DMS79 treated with DMSO at 0.1 percent for 48 hours (cell line): ENCODE measurements at places on chromosomes 6 and 20.

GRCh38 chr6:116568821-116569755, 2.2 kb upstream of the RWDD1 start:
- no peak for DNase-seq

DNA sequence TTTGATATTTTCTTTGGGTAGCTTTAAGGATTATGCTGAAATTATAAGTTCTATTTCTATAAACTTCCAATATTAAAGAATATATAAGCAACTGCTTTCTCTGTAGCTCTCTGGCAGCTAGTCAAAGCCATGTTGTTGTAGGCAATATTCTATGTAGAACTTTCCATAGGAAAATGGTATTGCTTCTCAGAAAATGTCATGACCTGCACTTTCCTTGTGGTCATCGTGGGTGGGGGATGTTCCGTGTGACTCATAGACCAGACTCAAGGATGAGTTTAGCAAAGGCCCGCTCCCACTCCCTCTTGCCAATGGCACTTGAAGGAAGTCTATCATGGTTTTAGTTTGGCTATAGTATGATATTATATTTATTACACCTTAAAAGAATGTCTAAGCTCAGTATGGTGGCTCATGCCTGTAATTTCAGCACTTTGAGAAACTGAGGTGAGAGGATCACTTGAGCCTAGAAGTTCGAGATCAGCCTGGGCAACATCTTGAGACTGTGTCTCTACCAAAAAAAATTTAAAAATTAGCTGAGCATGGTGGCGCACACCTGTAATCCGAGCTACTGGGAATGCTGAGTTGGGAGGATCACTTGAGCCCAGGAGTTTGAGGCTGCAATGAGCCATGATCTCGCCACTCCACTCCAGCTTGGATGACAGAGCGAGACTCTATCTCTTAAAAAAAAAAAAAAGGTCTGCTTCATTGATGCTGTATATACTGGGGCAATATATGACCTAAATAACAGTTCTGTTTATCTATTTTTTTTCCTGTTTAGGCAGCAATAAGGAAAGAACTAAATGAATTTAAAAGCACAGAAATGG, 36.6 kb upstream of the LTV1 start:
- DNase-seq = no peak

DNA sequence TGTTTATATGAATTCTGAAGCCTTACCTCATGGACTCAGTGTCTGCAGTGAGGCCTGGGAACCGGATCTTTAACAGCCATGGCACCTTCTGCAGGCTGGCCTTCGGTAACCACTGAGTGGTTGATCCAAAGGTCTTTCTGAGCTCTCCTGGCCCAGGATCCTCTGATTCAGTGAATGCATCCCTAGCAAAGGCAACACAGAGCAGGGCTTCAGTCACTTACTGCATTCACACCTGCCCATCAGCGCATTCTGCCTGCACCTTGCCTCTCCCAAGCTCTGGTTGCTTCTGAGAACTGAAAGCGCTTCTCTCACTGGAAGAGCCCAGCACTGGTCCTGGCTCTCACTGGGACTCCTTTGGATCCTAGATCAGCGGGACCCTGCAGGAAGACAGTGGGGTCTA, 8.4 kb upstream of the CST9 start:
- DNase-seq = no peak

GRCh38 chr20:23022849-23023248, 12.3 kb upstream of the SSTR4 start:
- no peak for DNase-seq

- DNase-seq = no peak
Measured at GRCh38 chr20:51528263-51529027, 14.1 kb downstream of the NFATC2 start.

DNA sequence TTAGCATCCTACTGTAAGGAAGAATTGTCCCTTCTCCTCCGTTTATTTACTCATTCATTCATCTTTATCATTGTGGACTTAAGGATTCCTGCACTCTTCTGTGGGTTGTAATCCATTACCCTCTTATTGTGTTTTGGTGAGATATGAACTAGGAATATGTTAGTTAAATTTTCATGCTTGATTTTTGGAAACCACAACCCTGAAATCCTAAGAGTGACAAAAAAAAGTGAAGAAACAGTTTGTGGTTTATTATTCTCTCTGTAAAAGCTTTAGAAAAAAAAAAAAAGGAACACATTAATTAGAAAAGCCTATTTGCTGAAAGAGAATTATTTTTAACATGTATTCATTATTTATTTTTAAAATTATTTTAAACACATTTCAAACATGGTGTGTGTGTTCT, 36.7 kb upstream of the INSM1 start:
- DNase-seq = no peak

DNA sequence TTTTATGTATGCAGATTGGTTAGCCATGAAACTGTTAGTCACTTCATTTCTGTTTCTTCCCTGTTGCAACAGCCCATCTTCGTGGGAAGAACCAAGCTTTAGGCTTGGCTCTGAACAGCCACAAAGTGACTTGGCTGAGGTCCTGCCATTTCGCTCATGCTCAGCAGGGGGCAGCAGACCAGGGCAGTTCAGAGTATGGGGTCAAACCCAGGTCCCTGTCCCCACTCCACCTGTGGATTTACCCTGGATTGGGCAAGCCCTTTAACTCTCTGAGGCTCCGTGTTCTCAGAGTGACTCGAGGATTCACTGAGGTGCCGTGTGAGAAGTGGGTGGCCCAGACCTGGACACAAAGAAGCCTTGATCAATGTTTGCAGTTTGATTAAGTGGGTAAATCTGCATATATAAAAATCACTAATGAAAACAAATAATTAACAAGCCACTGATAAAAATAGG, 19.8 kb upstream of the MAP1LC3A start:
- no peak for DNase-seq

- DNase-seq = no peak
Measured at GRCh38 chr6:166341464-166341863, 881 bp downstream of the SFT2D1 start.

DNA sequence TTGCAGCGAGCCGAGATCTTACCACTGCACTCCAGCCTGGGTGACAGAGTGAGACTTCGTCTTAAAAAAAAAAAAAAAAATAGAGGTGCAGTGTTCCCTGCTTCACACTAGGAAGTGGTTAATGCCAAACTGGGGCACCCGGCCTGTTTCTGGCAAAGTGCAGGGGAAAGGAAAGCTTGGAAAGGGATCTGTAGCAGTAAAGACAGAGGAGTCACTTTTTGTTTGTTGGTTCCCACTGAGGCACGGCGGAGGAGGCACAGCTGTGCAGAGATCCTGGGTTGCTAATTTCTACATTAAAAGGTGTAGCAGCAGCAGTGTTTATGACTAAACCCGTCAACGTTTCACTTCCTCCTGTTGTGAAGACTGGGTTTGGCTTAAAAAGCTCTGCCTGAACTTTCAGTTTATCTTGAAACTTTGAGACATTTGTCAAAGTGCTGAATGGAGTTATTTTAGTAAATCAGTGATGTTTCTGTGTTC, 125.6 kb downstream of the CARMIL1 start:
- DNase-seq = no peak

GRCh38 chr6:165227644-165228329, 81.6 kb downstream of the C6orf118 start:
- DNase-seq = no peak
